ENCODE measurements at places on chromosomes 5 and 9. TPM values are rescaled to one million over a fixed set of nuclear protein-coding genes. Genes with fewer than 3 reads are reported as not detected.
A peak's percentile ranks its signal among the peaks of the same experiment; 100 is the strongest.

DNA sequence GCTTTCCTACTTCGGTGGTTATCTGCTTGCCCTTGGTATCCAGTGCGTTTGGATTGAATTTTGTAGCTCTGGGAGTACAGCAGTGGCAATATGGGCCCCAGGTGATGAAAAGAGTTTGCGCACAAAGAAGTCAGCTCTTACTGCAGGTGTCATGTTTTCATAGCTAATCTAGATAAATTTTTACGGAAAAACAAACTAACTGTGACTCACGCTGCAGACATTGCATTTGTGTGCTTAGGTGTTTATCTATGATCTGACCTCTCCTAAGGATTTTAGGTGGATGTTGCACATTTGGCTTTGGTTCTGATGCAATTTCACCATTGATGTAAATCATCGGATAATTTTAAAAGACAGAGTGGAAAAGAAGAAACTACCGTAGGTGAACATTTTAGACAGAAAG lies 92.1 kb downstream of the VCAN start:
- DNase-seq, result no peak

GRCh38 chr9:18075253-18075952 lies 398.6 kb upstream of the ADAMTSL1 start:
- DNase-seq, result no peak

GRCh38 chr9:122125509-122126330 lies 32.6 kb upstream of the TTLL11 start:
- DNase-seq, result peak; percentile 73

Gene TYRP1
- 35.1 TPM for total RNA-seq

Gene OMD
- 13.5 TPM for total RNA-seq

DNA sequence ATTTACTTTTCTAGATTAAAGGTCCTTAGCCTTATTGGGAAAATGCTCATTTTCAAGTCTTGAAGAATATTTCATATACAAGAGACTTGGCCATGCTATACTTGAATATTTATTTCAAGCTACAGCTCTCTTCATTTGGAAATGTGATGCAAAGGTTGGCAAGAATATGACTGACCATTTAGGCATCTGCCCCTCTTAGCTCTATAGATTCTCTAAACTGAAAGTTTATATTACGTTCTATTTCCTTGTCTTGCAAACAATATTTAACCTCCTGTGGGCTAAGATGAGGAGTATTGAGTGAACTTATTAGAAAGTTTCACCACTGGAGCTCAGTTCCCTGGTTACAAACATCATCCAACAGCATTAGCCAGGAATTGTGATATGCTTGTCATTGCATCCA lies 593.1 kb downstream of the MAT2B start:
- no peak for DNase-seq
